ENCODE measurements at places on chromosomes 5 and 9. TPM values are rescaled to one million over a fixed set of nuclear protein-coding genes. Genes with fewer than 3 reads are reported as not detected.

- no peak overlapping the region for H3K4me3 ChIP-seq
- H3K36me3 ChIP-seq = no peaks in the 10 kb centered on the region
- no peak for DNase-seq
- no peaks in the 10 kb centered on the region for H3K27me3 ChIP-seq
These were observed 571.0 kb downstream of the PTPRD start for GRCh38 chr9:10041726-10042229.

DNA sequence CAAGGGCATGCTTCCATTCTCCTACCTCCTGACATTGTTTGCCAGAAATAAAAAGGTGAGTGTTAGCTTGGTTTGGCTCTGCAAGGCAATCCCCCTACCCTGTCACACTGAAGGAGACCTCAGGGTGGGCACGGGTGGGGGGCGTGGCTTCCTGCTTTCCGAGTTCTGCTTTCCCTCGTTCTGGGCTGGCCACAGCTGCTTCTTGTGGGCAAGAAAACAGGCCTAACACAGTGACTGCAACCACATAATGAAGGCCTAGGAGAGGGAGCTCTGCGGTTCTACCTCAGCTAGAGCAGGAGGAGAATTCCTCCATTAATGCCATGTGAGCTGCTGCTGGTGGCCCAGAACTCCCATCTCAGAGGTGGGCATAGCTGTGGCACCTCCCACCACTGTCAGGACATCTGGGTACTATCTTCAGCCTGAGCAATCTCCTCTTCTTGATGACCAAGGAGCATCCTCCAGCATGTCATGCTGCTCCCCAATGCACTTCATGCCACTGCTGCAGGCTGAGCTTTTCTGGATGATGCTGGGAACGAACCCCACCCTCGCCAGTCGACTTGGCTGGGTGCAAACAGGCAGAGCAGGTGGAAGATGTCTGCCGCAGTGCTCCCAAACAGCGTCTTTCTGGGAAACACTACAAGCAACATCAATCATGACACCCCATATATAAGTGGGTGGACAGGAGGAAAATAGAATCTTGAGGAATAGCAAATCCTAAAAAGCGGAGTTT lies 139.5 kb upstream of the RAPGEF1 start:
- H3K4me3 ChIP-seq = no peak overlapping the region
- H3K36me3 ChIP-seq = peaks cover 3% of the 10 kb centered on the region
- no peaks in the 10 kb centered on the region for H3K4me1 ChIP-seq
- no peak overlapping the region for H3K27ac ChIP-seq
- no peak for DNase-seq

- no peak overlapping the region for H3K4me3 ChIP-seq
- no peak for DNase-seq
- H3K4me1 ChIP-seq = no peaks in the 10 kb centered on the region
- no peaks in the 10 kb centered on the region for H3K27me3 ChIP-seq
- H3K27ac ChIP-seq = no peak overlapping the region
- 0 out of 2 replicates have a peak, but pooled peaks cover 3% of the 10 kb centered on the region for H3K36me3 ChIP-seq
These were observed 139.0 kb downstream of the ARHGEF28 start for GRCh38 chr5:73764996-73765395.

DNA sequence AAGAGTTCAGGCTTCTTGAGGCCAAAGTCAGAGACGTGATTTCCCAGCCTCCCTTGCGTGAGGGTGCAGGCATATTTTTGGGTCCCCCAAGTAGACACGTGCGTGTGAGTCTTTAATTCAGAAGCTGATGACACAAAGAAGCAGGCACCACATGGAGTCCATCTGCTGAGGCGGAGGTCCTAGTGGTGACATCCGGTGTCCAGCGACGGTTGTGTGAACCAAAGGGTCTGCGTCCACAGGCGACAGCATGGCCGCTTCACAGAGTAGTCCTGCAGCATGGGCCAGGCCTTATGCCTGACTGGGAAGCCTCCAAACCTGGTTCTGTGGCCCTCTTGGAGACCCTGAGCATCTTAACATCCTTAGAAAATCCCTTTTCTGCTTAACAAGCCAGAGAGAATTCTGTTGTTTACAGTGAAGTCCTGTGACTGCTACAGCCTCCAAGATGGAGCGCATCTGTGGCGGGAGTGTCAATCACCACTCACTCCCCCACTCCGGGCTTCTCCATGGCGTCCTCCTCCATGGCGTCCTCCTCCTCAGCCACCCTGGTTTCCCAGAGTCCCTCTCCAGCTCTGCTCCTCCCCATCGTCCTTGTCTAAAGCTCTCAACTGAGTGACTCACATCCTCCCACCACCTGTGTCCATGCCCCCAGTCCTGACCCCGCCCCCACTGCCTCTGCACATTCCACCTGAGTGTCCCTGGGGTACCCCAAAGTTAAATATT lies 133.8 kb downstream of the PAX5 start:
- no peak overlapping the region for H3K27ac ChIP-seq
- H3K36me3 ChIP-seq = no peaks in the 10 kb centered on the region
- peaks cover under 1% of the 10 kb centered on the region for H3K27me3 ChIP-seq
- H3K4me1 ChIP-seq = no peaks in the 10 kb centered on the region
- H3K4me3 ChIP-seq = no peak overlapping the region

SV2C gene
- not detected for total RNA-seq

All from SJCRH30 (cell line).